ENCODE measurements at places on chromosomes 12 and 14. TPM values are rescaled to one million over a fixed set of nuclear protein-coding genes. Genes with fewer than 3 reads are reported as not detected.

DNA sequence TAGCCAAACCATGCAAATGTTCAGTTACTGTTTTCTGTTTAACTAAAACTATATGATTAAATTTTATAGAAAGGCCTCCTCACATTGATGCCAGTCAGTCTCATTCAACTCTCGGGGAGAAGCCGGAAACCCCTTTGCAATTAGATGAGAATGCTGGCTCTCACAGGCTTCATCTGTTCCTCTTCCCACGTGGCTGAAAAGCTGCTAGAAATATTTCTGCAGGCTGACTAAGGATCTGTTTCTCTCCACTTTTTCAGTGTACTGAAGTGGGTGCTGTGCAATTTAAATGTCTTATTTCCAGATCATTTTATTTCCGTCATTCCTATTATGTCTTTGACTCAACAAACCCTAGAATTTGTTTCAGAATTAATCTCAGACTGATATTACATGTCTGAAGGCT, 17.4 kb upstream of the KCNH3 start:
- DNase-seq, result no peak

- no peak for DNase-seq
These were observed 1.5 kb downstream of the DHRS7 start for GRCh38 chr14:60163693-60164092.

DNA sequence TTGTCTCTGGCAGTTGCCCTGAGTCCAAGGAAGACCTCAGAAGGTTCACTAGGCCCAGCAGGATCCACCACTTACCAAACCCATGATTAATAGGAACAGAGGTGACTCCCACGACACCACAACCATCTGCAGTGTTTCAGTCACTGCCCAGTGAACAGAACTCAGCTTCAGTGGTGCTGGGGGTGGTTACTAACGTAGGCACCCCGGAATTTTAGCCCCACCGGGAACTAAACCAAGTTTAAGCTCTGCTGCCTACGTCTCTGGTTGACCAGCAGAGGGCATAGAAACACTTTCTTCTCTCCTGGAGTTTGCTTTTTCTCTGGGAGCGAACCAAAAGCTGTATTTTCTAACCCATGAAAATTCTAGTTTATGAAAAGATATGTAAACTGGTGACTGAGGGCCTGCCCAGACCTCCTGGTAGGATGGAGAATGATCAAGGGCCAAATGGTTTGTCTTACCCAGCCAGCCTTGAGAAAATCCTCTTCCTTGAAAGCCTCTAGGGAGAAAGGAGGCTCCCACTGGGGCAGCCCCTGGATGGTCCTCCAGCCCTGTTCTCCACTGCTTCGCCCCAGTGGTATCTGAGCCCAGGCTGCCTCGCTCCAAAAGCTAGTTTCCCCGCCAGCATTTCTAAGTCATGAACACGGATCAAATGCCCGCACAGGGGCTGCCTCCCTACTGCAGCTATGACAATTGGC, 379.8 kb downstream of the DPF3 start:
- no peak for DNase-seq

DNA sequence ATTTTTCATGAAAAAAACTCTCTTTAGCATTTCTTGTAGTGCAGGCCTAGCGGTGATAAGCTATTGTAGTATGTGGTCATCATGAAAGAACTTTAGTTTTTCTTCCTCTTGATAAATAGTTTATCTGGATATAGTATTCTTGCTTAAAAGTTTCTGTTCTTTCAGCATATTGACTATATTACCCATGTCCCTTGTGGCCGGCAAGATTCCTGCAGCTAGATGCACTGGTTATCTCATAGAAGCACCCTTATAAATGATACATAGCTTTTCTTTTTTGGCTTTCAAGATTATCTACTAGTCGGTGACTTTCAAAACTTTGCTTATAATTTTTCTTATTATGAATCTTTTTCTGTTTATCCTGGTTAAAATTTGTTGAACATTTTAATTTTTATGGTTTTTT, 234.8 kb downstream of the ALG10 start:
- DNase-seq, result no peak

DNA sequence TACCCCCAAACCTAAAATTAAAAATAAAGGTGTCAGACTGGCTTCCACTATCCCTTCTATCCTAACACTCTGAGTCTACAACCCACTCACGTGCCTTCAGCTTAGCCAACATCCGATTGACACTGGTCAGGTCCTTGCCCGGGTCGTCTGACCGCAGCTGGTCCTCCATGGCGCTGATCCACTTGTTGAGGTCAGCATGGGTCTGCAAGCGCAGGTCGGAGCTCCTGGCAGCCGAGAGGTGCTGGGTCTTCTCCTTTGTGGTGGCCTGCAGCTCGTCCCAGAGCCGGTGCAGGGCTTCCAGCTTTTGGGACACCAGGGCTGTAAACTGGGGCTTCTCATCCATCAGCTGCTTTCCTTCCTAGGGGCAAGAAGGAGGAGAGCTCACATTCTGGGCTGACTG, 78.0 kb downstream of the PLEKHG3 start:
- no peak for DNase-seq

- DNase-seq, result no peak
These were observed 9.3 kb downstream of the ITGA7 start for GRCh38 chr12:55698241-55698955.

The HOXC9 gene
- total RNA-seq, result not detected

The RABGGTA gene
- 42.7 TPM for total RNA-seq

The IFI27 gene
- total RNA-seq, result 0.86 TPM

The NUAK1 gene
- total RNA-seq, result not detected

The DNAI7 gene
- not detected for total RNA-seq

The C1S gene
- total RNA-seq, result 1.7 TPM

Measured in activated CD8-positive, alpha-beta T cell treated with anti-CD3 and anti-CD28 coated beads for 36 hours (primary cell).